Thoracic aorta (tissue), 2 donors: ENCODE measurements at places on chromosomes 7 and 10. TPM values are rescaled to one million over a fixed set of nuclear protein-coding genes. Genes with fewer than 3 reads are reported as not detected.
A peak's percentile ranks its signal among the peaks of the same experiment; 100 is the strongest.

DNA sequence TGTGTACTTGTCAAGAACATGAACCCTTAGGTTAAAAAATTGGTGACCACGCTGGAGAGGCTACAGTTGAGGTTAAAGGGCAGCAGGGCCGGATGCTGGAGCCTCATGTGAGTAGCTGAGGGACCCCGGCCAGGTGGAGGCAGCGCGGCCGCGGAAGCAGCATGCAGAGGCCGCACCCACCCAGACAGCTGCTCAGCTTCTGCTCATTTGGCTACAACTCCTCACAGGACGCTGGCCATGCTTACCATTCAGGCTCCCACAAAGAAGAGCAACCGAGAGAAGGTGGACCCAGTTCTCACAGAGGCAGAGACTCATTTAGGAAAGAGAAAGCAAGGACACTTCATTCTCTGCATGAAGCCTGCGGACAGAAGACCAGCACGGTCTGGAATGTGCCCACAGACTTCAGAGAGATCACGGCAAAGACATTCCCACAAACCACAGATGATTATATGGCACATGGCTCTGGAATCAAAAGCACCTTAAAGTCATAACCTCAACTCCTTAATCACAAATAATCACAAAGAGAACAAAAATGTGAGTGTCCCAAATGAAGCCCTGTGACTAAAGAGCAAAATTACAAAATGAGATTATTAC, 94.4 kb downstream of the VOPP1 start:
- no peak for DNase-seq

GRCh38 chr10:126458466-126458865, 70.2 kb upstream of the ADAM12 start:
- no peak for DNase-seq

DNA sequence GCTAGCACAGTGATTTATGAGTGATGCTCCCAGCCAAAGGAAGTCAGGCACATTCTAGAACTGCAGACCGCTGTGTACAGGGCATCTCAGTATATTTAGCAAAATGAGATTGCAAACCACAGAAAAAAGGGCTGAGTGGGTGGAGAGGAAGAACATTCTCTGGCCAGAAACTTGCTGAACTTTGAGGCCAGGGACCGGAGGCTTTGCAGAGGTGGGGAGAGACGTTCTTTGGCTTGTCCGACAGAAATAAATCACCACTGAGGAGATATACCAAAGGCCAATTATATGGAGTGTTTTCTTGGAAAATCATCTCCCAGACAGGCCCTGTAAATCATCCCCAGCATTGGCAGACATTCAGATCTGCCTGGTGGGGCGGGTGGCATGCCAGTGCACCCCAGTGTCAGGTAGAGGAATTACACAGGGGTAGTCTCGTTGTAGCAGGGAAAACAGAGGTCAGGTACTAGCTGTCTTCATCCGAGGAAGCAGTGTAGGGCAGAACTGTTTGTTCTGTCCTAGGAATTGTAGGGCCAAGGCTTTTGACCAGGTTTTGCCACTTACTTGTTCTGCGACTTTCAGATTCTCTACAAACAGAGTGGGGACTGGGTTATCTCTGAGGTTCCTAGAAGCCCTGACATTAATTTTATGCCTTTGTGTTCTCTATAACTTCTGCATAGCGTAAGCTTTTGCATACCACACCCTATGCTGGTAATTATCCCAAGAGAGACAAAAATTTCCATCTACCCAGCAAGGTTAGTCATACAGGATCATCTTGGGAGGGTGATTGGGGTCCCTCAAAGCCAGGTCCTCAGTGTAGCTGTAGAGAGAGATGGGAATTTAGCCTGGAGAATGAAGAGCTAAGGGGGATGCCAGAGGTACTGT, 655.6 kb downstream of the LRMDA start:
- no peak for DNase-seq

CDC123 gene
- total RNA-seq = 171 TPM

ALOX5 gene
- total RNA-seq = 64.1 TPM

- no peak for DNase-seq
These were observed 140.5 kb downstream of the PTPRN2 start for GRCh38 chr7:158447151-158447505.

DNA sequence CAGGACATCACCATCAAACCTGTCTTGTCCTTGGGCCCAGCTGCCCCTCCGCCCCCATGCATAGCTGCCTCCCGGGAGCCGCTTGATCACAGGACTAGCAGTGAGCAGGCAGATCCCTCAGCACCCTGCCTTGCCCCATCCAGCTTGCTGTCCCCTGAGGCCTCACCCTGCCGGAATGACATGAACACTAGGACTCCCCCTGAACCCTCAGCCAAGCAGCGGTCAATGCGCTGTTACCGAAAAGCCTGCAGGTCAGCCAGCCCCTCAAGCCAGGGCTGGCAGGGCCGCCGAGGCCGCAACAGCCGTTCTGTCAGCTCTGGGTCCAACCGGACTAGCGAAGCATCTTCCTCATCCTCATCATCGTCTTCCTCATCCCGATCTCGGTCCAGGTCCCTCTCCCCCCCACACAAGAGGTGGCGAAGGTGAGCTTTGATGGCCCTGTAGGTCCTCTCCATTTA, 5.2 kb upstream of the NOLC1 start:
- no peak for DNase-seq

DNA sequence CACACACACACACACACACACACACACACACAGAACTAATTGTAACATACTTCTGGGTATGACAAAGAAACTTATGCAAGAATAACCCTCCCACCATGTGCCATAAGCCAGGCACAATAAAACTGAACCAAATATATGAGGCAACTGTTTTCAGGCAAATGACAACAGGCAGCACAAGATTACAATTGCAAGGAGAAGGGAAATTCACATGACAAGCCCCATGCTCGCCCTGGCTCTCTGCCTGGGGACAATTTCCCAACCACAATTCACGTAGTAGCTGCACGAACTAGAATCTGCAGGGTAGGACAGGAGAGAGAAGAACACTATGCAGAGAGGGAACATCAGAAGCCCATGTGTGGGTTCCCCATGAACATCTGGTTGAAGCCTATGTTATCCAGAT, 143.3 kb downstream of the CALN1 start:
- DNase-seq = no peak

TMEM196 gene
- total RNA-seq = not detected

GRCh38 chr7:70595755-70596597, 536.0 kb upstream of the GALNT17 start:
- DNase-seq = no peak

GRCh38 chr7:40909346-40909980, 774.7 kb downstream of the SUGCT start:
- DNase-seq = no peak

- DNase-seq = no peak
These were observed 29.0 kb upstream of the EBLN1 start for GRCh38 chr10:22246680-22247391.

DNA sequence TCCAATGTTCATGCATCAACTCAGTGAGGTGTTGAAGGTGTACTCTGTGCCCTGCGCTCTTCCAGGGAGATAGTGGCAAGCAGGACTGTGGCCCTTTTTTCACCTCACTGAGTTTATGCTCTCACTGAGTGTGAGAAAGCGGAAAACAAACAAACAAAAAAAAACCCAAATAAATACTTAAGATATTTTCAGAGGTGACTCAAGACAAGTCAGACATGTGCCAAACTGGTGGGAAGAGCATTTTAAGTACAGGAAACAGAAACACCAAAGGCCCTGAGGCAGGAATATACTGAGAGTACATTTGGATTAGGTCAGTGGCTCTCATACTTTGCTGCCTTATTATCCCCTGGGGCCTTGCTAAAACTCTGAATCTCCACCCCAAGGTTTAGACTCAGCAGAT, 111.9 kb upstream of the IGFBP3 start:
- DNase-seq = no peak

DNA sequence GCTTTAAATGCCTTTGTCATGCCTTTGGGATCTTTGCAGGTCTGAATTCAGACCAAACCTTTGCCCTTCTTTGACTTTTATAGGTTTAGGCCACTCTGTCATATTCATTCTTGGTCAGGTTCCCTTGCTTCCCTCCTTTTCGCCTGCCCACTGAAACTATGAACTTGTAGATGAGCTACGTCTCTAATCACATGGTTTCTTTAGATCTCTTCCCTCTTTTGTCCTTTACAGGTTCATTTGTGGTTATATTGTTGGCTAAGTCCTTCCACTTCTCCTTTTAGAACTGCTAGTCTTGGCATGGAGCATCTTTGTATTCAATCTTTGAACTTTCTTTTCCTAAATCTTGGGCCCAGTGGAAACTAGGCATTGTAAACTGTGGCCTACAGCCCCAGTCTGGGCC, 104.0 kb upstream of the ZEB1 start:
- no peak for DNase-seq

DNA sequence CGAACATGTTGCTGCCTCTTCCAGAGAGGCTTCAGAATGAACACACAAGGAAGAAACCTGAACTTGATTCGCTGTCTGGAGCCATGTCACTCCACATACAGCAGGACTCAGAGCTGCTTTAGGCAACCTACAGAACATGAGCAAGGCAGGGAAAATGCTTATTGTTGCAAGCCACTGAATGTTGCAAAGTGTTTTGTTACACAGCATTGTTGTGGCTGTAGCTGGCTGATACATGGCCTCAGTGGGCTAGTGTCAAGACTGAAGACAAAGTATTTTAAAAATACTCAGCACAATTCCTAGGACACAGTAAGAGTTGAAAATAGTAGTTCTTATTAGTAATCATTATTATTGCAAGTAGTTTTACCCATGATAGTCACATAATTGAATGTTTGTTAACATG, 3.1 kb upstream of the CHST15 start:
- no peak for DNase-seq

DNA sequence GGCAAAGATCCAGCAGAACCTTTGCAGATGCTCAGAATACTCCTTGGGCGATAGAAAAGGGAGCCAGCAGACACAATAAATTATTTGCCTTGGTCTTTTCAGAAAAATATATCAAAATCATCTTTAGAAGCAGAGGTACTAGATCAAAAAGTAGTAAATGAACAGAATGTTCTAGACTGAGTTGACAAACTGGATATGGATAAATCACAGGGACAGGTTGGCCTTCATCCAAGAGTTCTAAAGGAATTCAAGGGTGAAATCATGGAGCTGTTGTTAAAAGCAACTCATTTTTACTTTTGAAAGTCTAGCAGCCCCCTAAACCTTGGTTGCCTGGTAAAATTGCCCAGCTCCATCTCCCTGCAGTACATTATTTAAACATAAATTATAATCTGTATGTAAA, 99.1 kb downstream of the PLCE1 start:
- peak; percentile 26 for DNase-seq

DNA sequence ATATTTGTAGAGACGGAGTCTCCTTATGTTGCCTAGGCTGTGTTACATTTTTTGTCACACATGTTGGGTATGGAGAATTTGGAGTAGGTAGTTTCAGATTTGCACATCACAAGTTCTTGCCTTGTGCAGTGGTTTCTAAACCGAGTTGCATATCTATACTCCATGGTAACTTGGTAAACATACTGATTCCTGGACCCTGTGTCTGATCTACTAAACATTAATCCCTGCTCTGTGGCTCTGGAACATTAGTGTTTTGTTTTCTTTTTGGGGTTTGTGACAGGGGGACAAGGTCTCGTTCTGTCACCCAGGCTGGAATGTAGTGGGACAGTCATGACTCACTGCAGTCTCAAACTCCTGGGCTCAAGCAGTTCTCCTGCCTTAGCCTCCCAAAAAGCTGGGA, 24.7 kb downstream of the AUTS2 start:
- DNase-seq = no peak

GRCh38 chr10:87504640-87505365, at the start of gene MINPP1:
TSS of gene MINPP1 (plus strand) at chr10:87504893. CDS start at chr10:87504916, 23 bp downstream.
- DNase-seq = peak; percentile 17
